Activated T-cell treated with anti-CD3 and anti-CD28 coated beads, Interleukin-2, amount 50 U/mL, for 72 hours (primary cell): ENCODE measurements at places on chromosomes 11 and 22. TPM values are rescaled to one million over a fixed set of nuclear protein-coding genes. Genes with fewer than 3 reads are reported as not detected.
A peak's percentile ranks its signal among the peaks of the same experiment; 100 is the strongest.

- peaks cover 32% of the 10 kb centered on the region for H3K27me3 ChIP-seq
- peaks cover 20% of the 10 kb centered on the region for H3K4me1 ChIP-seq
- H3K4me3 ChIP-seq: no peak overlapping the region
- H3K36me3 ChIP-seq: peaks cover under 1% of the 10 kb centered on the region
- DNase-seq: no peak
- no peak overlapping the region for H3K27ac ChIP-seq
These were observed 93.7 kb downstream of the PLEKHA7 start for GRCh38 chr11:16920559-16920958.

DNA sequence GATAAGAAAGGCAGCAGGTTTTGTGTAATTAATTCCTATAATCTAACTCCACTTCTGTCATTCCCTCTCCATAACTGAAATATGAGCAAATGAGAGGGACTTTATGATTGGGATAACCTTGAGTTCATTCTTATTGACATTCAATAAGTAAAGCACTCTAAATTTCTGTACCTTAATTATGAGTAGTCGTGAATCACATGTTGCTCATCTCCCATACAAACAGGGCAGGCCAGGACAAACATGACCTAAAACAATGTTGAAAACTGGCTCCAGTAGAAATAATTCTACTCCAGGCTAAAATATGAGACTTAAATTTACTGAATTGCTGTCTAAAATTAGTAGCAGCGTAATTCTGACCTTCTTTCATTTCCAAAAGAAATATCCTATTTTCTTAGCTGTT, 505.4 kb downstream of the NELL1 start:
- H3K4me1 ChIP-seq: no peaks in the 10 kb centered on the region
- H3K27me3 ChIP-seq: no peaks in the 10 kb centered on the region
- H3K27ac ChIP-seq: no peak overlapping the region
- H3K36me3 ChIP-seq: no peaks in the 10 kb centered on the region

GRCh38 chr11:70001246-70001645, 76.9 kb upstream of the ANO1 start:
- no peak for DNase-seq
- H3K27ac ChIP-seq: no peak overlapping the region
- H3K27me3 ChIP-seq: peaks cover 28% of the 10 kb centered on the region
- no peak overlapping the region for H3K4me3 ChIP-seq
- H3K36me3 ChIP-seq: no peaks in the 10 kb centered on the region
- peaks cover 15% of the 10 kb centered on the region for H3K4me1 ChIP-seq

GRCh38 chr22:30422481-30423300, 2.9 kb upstream of the MTFP1 start:
- H3K4me3 ChIP-seq: peak overlapping the region; percentile 97
- peak; percentile 44 for DNase-seq
- H3K27me3 ChIP-seq: no peaks in the 10 kb centered on the region
- peaks cover 60% of the 10 kb centered on the region for H3K4me1 ChIP-seq

Gene ST13
- total RNA-seq: 194 TPM

Gene DUSP18
- total RNA-seq: 14.3 TPM

Gene CPT1B
- 88.0 TPM for total RNA-seq

Gene ADAMTS15
- 0.07 TPM for total RNA-seq
